ENCODE measurements at places on chromosomes 2 and 18.

DNA sequence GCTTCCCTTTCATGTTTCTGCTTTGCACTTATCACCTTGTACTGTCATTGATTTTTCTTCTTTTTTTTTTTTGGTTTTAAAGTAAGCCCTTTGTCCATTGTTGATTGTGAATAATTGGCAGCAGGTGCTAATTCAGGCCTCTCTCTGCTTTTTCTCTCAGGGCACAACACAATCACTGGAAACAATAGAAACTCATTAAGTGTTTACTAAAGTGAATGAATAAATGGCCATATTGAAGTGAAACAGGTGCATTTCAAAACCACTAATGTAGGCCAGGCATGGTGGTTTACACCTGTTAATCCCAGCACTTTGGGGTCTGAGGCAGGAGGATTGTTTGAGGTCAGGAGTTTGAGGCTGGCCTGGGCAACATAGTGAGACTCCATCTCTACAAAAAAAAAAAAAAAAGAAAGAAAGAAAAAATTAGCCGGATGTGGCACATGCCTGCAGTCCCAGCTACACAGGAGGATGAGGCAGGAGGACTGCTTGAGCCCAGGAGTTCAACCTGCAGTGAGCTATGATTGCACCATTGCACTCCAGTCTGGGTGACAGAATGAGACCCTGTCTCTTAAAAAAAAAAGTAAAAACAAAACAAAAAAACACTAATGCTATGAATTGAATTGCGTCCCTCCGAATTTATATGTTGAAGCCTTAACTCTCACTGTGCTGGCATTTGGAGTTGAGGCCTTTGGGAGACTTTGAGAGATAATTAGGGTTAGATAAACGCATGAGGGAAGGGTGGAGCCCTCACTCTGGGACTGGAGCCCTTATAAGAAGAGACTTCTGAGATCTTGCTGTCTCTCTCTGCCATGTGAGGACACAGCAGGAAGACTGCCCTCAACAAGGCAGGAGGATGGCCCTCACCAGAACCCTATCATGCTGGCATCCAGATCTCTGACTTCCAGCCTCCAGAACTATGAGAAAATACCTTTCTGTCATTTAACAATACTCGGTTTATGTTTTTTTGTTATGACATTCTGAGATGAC, 19.9 kb downstream of the SLC38A11 start:
- peak; percentile 97 for DNase-seq

DNA sequence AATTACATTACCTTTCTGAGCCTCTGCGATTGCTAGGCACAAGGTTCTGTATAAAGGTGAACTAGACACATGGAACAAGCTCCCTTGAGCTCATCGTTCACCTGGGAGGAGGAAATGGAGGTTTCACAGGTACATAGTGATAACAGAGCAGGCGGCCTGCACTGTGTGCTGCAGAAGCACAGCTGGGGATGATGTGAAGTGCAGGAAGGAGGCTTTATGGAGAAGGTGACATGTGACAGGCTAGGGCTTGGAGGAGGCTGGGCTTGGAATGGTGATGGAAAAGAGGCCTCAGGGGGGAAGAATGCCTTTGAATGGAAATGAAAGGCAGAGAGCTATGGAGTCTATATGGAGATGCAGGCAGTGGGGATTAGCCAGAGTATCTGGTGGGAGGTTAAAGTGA, 22.9 kb downstream of the MARCHF4 start:
- DNase-seq, result no peak

DNA sequence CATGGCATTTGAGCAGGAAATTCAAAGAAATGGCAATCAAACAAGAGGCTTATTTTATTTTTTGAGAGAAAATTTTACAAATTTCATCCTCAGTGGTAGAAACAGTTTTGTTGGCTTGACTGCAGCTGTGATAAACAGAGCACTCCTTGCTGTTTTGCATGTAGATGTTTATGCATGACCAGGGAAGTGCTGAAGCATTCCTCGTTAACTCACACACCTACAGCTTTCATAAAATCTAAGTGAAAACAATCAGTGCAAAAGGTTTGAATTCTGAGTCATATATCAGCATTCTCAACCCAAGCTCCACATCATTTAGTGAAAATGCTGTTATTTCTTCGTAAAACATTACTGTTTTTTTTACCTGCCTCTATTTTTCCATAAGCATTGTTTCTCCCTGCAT, 146.6 kb upstream of the CCDC68 start:
- DNase-seq, result no peak

DNA sequence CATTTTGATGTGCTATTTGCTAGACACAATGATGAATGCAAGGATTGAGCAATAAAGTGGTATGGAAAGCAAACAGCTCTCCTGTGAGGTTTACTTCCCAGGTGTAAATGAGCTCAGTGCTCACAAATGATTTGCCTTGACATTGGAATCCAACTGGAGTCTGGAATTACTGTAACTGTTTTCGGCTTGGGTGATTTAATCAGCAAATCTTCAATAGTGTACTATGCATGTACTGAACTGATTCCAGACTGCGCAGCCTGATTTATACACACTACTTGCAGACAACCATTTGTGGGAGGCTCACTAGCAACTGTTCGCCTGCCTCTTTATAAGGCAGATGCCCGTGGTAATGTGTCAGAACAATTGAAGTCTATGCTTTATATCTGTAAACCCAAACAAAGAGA, 27.9 kb upstream of the SOX11 start:
- no peak for DNase-seq

GRCh38 chr18:31042406-31043181, at the start of gene DSC3:
DSC3 (minus strand) TSS chr18:31042742; CDS start chr18:31042660, 82 bp downstream.
- peak; percentile 27 for DNase-seq

GRCh38 chr2:85264471-85264870, 63.3 kb downstream of the TGOLN2 start:
- no peak for DNase-seq
